ENCODE measurements at places on chromosomes 16 and 17.

DNA sequence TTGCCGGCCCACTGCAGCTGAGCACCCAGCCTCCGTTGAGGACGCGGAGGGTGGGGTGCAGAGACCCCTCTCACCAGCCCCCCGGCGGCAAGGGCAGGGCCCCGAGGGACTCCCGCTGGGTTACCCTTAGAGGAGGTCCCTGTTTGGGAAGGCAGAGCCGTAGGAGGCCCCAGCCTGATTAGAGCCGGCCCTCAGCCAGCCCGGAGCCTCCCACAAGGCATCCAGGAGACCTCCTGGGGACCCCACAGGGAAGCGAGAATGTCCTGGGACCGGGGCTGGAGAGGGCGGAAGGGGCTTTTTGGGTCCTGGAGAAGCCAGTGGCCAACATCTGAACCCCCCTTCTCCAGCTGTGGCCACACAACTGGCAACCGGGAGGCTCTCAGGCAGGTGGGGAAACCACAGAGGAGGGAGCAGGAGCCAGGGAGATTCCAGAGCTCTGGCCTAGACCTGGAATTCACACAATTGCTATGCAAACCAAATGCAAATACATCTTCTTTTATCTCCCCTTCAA lies 21.7 kb upstream of the SP6 start:
- no peak for DNase-seq

GRCh38 chr17:34692920-34693319 lies 113.5 kb downstream of the TMEM132E start:
- DNase-seq = no peak

DNA sequence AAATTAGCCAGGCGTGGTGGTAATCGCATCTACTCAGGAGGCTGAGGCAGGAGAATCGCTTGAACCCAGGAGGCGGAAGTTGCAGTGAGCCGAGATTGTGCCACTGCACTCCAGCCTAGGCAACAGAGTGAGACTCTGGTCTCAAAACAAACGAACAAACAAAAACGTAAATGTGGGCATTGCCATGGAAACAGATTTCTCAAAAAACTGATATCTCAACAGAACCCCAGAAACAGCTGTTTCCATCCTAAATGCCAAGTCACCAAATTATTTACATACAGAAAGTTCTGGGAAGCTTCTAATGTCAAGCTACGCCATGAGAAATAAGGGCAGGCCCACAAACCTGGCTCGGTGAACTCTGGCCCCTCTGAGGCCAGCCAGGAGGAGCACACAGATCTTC lies 16.0 kb upstream of the ZNF689 start:
- no peak for DNase-seq

- peak; percentile 14 for DNase-seq
Observed at GRCh38 chr16:84699147-84699711, 571 bp upstream of the USP10 start.

DNA sequence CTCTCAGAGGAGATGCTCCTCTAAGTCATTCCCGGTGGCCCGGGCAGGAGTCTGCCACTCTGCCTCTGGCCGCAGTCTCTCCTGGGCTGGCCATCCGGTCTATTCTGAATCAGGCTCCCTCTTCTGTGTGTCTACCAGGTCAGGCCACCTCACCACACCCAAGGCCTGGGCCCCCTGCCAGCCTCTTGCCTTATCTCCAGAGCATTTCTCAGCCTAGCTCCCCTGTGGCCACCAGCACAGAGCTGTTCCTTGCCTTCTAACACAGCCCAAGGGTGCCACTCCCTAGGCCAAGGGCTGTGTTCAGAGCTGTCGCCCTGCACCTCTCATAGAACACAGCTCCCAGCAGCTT lies 55.3 kb downstream of the MYO18A start:
- DNase-seq = no peak

- DNase-seq = no peak
Observed at GRCh38 chr17:57877803-57878377, 28.0 kb upstream of the MRPS23 start.

- peak; percentile 85 for DNase-seq
Observed at GRCh38 chr16:87636050-87636684, 33.9 kb downstream of the JPH3 start.

- DNase-seq = no peak
Observed at GRCh38 chr16:1175566-1176279, 22.8 kb downstream of the CACNA1H start.

DNA sequence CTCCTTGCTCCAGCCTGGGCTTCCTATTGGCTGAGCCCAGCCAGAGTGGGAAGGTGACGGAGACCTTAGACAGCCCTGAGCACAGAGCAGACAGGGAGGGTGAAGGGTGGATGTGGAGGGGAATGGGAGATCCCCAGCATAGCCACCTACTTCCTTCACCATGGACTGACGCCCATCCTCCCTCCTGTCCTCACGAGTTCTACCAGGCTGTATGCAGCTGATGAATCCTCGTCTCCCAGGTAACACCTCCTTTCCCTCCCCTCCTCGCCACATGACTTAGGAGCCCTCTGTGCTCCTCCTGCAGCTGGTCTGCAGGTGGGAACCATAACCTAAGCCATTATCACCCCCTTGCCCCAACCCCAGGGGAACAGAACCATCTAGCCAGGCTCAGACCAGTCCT lies 9.0 kb upstream of the CRHR1 start:
- no peak for DNase-seq

DNA sequence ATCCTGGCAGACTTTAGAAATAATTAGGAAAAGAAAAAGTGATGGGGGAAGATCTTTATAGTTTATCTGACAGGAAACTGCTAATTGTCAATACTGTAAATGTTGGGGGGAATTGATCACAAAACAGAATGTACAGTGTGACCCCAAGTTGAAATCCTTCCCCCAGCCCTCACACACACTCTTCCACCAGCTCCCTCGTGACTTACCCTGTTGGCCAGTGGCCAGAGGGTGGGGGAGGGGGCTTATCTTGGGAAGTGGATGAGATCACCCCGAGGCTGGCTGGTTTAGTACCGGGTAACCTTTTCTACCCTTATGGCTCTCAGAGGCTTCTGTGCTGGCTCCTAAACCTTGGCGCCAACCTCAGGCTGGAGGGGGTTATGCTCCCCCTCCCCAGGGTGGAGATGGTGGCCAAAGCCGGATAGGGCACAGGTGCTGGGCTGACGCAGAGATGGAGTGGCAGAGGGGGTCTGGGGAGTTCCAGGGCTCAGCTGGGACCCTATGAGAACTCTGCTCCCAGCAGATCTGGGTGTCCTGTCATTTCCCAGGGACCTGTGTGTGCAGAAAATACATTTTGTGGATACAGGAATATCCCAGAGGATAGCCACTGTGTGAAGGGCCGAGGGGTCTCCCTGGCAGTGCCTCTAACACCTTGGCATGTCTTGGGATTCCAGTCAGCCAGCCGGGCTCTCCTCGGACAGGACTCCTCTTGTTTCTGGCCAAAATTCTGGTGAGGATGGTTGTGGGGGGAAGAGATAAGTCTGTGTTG lies 18.6 kb downstream of the CDH16 start:
- no peak for DNase-seq

GRCh38 chr17:39205112-39205526 lies 5.0 kb downstream of the RPL19 start:
- DNase-seq = no peak

GRCh38 chr17:48868916-48869500 lies 23.6 kb upstream of the ATP5MC1 start:
- no peak for DNase-seq

DNA sequence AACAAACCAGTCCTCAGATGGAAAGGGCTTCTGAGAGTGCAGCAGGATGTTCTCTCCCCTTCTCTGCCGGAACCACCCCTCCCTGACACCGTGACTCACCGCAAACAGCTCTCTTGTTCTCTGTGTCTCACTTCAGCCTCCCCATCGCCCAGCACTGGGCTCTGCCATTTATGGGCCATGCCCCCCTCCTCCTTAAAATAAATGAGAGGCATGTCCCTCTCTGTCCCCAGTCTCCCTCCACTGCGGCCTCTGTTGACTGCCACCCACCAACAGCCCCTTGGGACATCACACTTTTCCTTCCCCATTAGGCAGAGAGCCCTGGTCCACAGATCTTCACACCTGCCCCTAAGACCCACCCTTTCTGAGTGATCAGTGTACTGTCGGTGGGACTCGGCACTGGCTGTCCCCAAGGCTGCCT lies 6.3 kb downstream of the CCDC102A start:
- peak; percentile 84 for DNase-seq

DNA sequence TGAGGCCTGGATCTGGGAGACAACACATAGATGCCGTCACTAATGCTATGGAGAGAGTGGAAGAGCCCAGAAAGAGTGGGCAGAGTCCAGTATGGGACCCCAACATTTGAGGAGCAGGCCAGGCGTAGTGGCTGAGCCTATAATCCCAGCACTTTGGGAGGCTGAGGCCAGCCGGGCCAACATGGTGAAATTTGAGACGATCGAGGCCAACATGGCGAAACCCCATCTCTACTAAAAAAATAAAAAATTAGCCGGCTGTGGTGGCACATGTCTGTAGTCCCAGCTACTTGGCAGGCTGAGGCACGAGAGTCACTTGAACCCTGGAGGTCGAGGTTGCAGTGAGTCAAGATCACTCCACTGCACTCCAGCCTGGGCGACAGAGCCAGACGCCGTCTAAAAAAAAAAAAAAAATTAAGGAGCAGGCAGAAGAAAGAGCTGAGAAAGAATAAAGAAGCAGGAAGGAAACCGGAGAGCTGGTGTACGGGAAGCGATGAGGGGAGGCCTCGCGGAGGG lies 6.0 kb upstream of the DNAI2 start:
- no peak for DNase-seq

DNA sequence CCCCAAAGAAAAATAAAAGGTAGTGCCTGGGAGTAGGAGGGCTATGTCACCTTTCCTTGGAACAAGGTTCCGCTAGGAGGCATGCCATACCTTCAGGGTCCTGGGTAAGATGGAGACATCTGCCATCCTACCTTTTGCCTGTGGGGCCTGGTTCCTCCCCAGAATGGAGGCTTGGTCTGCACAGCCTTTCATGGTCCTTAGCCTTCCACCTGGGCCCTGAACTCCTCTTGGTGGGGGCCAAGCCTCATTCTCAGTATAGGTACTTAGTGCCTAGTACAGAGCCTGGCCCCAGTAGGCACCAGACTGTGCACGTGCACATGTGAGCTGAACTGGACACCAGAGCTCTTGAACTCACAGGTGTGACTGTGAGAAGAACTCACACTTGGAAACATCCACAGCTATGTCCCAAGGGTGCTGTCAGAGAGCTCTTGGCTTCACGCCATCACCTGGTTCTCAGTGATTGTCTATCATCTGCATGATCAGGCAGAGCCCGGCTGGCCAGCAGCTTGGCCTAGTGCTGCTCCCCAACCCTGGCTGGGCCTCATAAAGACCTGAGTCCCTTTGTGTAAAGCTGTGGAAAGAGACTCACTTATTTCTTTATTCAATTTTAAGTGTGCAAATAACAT lies 143.2 kb downstream of the SOCS1 start:
- no peak for DNase-seq

DNA sequence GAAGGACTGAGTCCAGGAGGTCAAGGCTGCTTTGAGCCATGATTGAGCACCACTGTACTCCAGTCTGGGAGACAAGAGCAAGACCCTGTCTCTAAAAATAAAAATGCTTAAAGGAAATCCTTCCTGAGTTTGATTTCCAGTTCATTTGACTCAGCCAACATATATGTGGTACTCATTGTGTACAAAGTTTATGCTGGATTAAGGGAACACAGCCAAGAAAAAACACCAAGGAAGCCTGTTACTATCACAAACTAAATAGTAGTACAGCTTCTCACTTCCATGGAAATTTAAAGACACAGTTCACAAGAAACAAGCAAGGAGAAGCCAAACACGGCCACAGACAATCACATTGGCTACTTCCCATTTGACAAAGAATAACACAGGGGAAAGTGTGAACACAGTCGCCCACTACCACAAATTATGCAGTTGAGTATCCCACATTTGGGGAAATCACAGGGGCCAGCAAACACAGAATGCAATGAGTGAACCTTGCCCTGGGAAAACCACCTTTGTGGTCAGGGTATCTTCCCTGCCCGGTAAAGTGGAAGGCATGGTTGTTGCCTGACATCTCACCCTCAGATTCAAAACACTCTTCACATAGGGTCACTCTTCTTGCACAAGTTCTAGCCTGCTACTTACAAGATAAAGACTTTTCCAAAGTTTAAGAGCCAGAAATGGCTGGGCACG lies 14.5 kb downstream of the TEX14 start:
- DNase-seq = no peak

DNA sequence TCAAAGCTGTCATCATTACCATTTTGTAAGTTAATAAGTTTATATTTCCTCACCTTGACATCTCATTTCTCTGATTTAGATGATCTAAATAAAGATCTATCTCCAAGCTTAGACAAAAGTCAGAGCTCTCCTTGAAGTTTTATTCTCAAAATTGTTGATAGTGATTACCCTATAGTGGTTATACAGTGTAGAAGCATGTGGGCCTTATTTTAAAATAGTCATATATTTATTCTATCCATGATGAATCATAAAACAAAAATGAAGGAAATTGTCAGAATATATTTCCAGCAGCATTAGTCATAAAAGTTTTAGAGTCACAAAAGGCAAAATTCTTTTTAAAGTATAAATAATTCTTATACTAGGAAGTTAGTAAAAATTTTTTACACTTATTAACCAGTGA lies 49.0 kb downstream of the RHOT1 start:
- DNase-seq = no peak

DNA sequence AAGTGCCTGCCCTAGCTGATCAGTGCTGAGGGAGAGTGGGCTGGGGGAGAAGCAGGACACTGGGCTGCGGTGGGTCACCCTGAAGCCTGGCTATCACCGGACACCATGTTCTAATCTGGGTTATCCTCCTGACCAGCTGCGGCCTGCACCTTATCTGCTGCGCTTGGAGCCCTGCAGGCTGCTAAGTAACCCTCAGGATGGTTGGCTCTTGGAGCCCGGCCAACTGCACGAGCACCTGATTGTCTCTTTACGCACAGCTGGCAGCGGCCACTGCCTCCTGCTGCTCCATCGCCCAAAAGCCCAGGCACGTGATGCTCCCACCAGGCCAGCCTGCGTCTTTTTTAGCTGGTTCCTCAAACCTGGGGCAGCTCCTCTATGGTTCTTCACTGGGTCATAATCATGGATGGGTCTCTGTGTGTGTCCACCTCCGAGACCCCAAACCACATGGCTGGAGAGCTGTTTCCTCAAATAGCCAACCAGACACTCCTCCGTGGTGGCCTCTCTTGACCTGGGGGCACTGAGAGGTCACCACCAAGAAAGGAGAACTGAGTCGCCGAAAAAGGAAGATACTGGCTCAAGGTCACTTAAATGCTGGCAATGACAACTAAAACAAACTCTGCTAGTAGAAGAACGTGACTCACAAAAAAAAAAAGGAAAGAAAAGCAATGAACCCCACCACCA lies 21.7 kb downstream of the SPHK1 start:
- DNase-seq = no peak

All from activated CD4-positive, alpha-beta T cell treated with anti-CD3 and anti-CD28 coated beads, Interleukin-2, amount 50 U/mL, for 16 hours (primary cell).